ENCODE measurements at places on chromosomes 12 and 14. TPM values are rescaled to one million over a fixed set of nuclear protein-coding genes. Genes with fewer than 3 reads are reported as not detected.

- H3K36me3 ChIP-seq = no peaks in the 10 kb centered on the region
- H3K27me3 ChIP-seq = peaks cover 37% of the 10 kb centered on the region
- no peak overlapping the region for H3K4me3 ChIP-seq
- H3K27ac ChIP-seq = no peak overlapping the region
- DNase-seq = no peak
Observed at GRCh38 chr12:3920351-3921150, 47.4 kb upstream of the PARP11 start.

DNA sequence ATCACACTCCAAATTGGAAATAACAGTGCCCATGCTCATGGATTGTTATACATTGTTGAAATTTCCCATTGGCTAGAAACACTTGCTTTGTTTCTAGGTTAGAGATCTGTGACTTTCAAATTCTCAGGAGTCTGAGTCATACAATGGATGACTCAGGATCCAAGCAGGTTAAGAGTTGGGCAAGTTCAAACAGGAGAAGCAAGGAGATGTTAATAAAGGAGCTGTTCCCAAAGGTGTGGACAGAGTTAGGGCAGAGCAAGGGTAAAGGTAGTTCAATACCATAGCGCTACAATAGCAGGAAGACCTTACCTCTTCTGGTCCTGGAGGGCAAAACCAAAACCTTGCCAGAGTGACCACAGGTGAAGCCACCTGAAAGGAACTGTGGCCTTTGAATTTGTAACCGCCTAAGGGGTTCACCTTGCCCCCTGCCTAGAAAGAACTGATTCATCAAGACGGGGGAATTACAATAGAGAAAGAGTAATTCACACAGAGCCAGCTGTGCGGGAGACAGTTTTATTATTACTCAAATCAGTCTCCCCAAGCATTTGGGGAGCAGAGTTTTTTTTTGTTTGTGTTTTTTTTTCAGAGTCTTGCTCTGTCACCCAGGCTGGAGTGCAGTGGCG lies 4.2 kb upstream of the AMN1 start:
- peaks cover 40% of the 10 kb centered on the region for H3K4me1 ChIP-seq
- no peak overlapping the region for H3K4me3 ChIP-seq
- no peak for DNase-seq
- H3K27ac ChIP-seq = peak overlapping the region; percentile 13
- peaks cover 1% of the 10 kb centered on the region for H3K36me3 ChIP-seq

DNA sequence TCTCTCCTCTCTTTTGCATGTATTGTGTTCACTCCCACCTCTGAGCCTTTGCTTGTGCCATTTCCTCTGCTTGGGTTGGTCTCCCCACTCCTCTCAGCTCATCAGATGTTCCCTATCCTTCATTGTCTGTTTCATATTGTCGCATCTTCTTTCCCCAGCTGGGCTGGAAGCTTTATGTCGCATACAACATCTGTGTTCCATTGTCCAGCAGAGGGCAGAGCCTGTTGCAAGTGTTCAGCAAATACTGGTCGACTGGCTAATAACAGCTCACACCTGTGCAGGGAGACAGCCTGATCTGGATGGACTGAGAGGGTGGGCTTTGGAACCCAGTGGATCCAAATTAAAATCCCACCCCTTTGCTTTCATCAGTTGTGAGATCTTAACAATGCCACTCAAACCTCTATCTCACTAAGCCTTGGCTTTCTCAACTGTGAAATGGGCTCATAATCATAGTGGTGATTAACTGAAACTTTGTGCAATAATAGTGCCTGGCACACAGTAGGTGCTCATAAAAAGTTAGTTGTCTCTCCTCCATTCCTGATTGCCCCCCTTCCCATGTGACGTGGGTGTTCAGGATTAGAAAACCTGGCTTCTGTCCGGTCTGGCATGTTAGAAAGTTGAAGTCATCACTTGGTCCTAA lies 75.8 kb downstream of the RIN3 start:
- no peaks in the 10 kb centered on the region for H3K27me3 ChIP-seq
- no peak overlapping the region for H3K4me3 ChIP-seq
- peaks cover 33% of the 10 kb centered on the region for H3K4me1 ChIP-seq
- DNase-seq = no peak
- H3K27ac ChIP-seq = peak overlapping the region; percentile 10

DNA sequence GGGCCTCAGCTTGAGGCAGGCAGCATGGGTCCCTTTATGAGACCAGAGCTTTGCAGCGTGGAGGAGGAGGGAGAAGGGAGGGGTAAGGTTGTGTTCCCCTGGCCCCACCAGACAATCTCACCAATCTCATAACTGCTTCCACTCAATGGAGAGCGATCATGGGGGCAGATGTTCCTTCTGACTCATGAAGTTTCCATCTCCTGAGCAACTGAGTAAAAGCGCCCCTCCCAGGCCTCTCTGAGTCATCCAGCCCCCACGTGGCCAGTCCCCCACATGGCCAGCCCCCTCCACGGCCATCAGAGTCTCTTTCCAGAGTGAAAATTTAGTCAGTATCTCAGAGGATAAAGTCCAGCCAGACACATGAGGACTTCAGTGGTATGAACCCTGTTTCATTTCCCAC lies 39.2 kb upstream of the PLXNC1 start:
- H3K36me3 ChIP-seq = no peaks in the 10 kb centered on the region

L2HGDH gene
- 5.8 TPM for total RNA-seq

GRCh38 chr12:127388985-127389384 lies 878.0 kb upstream of the TMEM132C start:
- H3K4me3 ChIP-seq = no peak overlapping the region
- no peaks in the 10 kb centered on the region for H3K27me3 ChIP-seq
- H3K4me1 ChIP-seq = peaks cover 4% of the 10 kb centered on the region
- no peak for DNase-seq
- no peaks in the 10 kb centered on the region for H3K36me3 ChIP-seq

HNF1A gene
- total RNA-seq = not detected

PROX2 gene
- not detected for total RNA-seq

DNA sequence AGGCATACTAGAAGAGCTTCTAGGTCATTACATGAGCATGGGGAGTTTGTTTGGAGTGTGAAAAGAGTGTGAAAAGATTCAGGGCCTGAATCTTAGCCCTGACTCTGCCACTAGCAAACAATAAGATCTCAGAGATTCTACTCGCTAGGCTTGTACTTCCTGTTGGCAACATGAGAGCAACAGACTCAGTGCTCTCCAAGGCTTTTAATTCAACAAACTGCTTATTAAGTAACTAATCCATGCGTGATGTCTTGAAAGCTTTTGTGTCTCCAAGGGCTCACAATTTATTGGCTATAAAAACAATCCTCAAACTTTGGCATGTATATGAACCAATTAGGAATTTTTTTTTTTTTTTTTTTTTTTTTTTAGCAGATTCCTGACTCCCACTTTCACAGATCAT lies 105.1 kb downstream of the STXBP6 start:
- H3K27ac ChIP-seq = no peak overlapping the region
- H3K4me1 ChIP-seq = peaks cover 9% of the 10 kb centered on the region
- DNase-seq = no peak
- H3K27me3 ChIP-seq = peaks cover 4% of the 10 kb centered on the region

DNA sequence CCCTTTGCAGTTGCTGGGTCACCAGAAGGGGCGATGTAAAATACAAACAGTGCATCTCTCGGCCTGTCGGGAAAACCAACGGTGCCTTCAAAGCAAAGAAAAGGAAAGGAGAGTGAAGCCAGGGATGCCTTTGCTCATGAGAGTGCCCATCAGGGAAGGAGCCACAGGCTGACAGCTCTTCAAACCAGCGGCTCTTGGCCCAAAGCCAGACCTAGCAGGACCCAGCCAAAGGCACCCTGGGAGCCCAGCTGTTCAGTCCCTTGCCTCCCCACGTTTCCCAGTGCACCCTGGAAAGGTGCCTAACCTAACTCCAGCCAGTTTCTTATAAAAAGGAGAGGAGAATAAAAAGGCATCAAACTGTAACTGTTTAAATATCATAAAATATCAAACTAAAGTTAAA lies 29.2 kb downstream of the PRMT8 start:
- H3K4me3 ChIP-seq = no peak overlapping the region
- DNase-seq = no peak
- no peak overlapping the region for H3K27ac ChIP-seq
- peaks cover 13% of the 10 kb centered on the region for H3K27me3 ChIP-seq
- H3K4me1 ChIP-seq = no peaks in the 10 kb centered on the region
- H3K36me3 ChIP-seq = no peaks in the 10 kb centered on the region

SLC17A8 gene
- total RNA-seq = not detected

DNA sequence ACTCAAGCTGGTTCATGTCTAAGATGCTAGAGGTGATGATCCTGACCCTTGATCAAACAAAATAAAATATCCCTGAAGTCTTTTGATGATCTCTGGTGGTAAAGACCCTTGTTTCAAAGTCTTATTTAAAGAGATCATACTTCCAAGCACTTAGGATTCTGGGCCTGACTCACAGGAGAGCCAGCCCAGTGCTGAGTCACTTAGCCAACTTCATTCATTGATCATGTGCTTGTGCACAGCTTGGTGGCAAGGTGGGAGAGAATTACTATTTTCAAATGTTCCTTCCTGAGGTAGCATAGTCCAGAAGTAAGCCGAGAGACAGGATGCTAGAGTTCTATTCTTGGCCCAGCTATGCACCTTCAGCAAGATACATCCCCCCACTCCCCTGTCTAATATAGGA lies 40.6 kb downstream of the SCN8A start:
- H3K4me1 ChIP-seq = peaks cover 29% of the 10 kb centered on the region
- no peak for DNase-seq
- H3K27ac ChIP-seq = no peak overlapping the region

POP5 gene
- 59.8 TPM for total RNA-seq

DNA sequence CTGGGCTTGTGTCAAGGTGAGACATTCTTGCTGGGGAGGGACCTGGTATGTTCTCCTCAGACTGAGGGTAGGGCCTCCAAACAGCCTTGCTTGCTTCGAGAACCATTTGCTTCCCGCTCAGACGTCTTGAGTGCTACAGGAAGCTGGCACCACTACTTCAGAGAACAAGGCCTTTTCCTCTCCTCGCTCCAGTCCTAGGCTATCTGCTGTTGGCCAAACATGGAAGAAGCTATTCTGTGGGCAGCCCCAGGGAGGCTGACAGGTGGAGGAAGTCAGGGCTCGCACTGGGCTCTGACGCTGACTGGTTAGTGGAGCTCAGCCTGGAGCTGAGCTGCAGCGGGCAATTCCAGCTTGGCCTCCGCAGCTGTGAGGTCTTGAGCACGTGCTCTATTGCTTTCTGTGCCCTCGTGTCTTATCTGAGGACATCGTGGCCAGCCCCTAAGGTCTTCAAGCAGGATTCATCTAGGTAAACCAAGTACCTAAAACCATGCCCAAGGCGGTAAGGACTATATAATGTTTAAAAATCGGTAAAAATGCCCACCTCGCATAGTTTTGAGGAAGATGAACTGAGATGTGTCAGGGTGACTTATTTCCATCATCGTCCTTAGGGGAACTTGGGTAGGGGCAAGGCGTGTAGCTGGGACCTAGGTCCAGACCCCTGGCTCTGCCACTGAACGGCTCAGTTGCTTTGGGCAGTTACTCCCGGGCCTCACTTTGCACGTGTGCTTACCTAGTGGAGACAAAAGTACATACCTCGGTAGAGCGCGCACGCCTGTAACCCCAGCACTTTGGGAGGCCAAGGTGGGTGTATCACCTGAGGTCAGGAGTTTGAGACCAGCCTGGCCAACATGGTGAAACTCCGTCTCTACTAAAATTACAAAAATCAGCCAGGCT lies 4.3 kb downstream of the GAPDH start:
- H3K4me3 ChIP-seq = no peak overlapping the region
- H3K36me3 ChIP-seq = peaks cover 23% of the 10 kb centered on the region
- H3K27me3 ChIP-seq = no peaks in the 10 kb centered on the region

TMCC3 gene
- 0.59 TPM for total RNA-seq

CLEC12A gene
- total RNA-seq = not detected

DNA sequence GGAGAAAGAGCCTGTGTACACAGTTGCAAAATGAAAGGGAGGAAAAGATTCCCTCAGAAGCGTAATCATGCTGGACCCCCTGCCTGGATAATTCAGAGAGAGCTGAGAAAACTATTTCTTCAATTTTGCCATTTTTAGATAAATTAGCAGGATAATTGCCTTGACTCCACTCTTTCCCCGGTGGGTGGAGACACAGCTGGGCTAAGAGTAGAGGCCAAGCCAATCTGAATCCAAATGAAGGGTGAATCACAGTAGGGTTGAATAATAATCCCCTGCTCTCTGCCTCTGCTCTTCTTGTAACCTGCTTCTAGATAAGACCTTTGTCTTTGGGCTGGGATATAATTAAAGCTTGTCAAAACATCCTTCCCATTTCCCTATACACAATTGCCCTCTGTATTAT lies 150.1 kb downstream of the CAPZA3 start:
- H3K4me3 ChIP-seq = no peak overlapping the region
- H3K36me3 ChIP-seq = peaks cover 1% of the 10 kb centered on the region
- H3K4me1 ChIP-seq = peaks cover 7% of the 10 kb centered on the region
- no peak for DNase-seq

HOXC11 gene
- not detected for total RNA-seq

GMFB gene
- 36.8 TPM for total RNA-seq

DNA sequence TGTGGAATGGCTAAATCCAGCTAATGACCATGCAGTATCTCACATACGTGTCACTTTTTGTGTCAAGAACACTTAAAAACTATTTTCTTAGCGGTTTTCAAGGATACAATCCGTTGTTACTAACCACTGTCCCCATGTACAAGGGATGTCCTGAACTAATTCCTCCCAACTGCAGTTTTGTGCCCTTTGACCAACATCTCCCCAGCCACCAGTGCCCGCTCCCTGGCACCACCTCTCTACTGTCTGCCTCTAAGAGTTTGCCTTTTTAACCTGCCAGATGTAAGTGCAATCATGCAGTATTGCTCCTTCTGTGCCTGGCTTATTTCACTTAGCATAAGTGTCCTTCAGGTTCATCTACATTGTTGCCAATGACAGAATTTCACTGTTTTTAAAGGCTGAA lies 315.7 kb downstream of the TMEM121 start:
- no peak for DNase-seq
- H3K4me3 ChIP-seq = no peak overlapping the region
- H3K27ac ChIP-seq = no peak overlapping the region

GRCh38 chr14:102849526-102850379 lies 72.5 kb downstream of the TRAF3 start:
- peak overlapping the region; percentile 25 for H3K27ac ChIP-seq
- H3K4me1 ChIP-seq = peaks cover 10% of the 10 kb centered on the region
- H3K36me3 ChIP-seq = peaks cover 1% of the 10 kb centered on the region

DNA sequence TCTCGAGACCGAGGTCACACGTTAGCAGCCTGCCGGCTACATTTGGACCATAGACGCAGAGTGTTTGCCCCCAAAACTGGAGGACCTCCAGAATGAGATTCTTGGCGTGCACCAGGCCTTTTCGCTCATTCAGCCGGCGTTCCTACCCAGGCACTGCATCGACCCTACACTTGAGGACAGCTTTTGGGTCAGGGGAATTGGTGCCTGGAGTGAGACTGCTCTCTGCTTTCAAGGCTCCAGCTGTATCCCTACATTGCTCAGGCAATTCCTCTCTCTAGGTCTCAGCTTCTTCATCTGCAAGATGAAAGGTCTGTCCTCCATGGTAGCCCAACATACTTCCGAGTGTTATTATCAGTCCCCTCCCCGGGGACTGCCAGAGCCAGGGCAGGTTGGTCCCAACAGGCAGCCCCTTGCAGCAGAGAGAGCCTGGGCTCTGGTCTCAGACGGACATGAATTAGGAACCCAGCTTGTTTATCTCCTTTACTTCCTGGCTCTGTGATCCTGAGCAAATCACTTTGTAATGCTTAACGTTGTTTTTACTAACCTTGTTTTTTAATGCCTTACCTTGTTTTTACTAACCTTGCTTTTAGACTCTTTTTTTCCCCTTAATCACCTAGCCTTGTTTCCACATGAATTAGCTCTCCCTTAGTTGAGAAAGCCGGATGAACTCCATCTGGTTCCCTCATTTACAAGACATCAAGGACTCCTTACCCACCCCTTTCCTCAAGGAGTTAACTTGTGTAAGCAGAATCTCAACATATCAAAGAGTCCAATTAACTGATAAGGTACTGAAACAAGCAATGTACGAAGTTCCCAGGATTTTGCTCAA lies 892 bp downstream of the TCHP start:
- H3K4me1 ChIP-seq = peaks cover 22% of the 10 kb centered on the region
- H3K36me3 ChIP-seq = peaks cover 17% of the 10 kb centered on the region
- no peak for DNase-seq
- H3K27ac ChIP-seq = peak overlapping the region; percentile 94
- no peaks in the 10 kb centered on the region for H3K27me3 ChIP-seq

All from chondrocyte (in vitro differentiated cells).